NCI-H510A treated with DMSO at 0.1 percent for 48 hours (cell line): ENCODE measurements at places on chromosomes 13 and 19.

DNA sequence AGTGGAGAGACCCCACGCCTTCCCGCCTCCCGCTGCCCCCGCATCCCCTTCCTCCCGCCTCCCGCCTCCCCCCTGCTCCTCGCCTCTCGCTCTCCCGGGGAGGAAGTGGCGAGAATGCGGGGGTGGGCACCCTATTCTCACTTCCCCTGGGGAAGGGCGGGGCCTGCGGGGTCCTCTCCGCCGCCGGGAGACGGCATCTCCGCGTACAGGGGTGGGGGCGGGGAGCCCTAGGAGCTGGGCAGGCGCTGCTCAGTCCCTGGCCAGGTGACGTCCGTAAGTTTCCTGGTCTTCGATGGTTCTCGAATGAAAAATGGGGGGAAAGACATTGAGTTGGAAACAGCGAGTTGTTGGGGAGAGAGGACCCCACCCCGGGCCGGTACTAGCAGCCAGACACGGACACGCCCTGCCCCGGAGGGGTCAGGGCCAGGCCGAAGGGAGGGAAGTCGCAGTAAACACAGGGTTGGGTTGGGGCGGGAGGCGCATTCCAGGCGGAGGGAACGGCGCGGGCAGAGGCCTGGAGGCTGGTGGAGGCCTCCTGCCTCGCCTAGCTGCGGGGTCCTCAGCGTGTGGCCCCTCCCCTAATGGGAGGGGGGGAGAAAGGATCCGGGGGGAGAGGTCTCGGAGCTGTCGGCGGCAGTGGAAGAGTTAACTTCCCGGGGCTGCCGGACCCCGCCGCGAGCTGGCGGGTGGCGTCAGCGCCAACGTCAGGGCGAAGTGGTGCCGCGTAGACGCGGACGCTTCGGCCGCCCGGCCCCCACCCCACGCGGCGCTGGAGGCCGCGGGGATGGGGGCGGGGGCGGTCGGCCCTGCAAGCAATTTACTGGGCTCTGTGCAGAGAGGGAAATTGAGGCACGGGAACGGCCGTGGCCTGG is 10.4 kb upstream of the JUND start:
- peak; percentile 66 for DNase-seq

GRCh38 chr13:98515818-98516465 is 61.0 kb downstream of the STK24 start:
- DNase-seq, result no peak

DNA sequence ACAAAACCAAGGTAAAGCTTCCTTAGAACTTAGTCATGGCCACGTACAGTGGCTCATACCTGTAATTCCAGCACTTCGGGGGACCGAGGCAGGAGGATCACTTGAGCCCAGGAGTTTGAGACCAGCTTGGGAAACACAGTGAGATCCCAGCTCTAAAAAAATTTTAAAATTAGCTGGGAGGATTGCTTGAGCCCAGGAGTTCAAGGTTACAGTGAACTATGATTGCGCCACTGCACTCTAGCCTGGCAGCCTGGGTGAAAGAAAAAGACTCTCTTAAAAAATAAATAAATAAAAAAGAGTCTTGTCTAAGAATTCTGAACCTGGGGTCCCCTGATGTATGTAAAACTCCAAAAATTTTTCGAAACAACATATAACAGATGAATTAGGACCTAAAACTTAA is 34.9 kb downstream of the N4BP2L2 start:
- no peak for DNase-seq

DNA sequence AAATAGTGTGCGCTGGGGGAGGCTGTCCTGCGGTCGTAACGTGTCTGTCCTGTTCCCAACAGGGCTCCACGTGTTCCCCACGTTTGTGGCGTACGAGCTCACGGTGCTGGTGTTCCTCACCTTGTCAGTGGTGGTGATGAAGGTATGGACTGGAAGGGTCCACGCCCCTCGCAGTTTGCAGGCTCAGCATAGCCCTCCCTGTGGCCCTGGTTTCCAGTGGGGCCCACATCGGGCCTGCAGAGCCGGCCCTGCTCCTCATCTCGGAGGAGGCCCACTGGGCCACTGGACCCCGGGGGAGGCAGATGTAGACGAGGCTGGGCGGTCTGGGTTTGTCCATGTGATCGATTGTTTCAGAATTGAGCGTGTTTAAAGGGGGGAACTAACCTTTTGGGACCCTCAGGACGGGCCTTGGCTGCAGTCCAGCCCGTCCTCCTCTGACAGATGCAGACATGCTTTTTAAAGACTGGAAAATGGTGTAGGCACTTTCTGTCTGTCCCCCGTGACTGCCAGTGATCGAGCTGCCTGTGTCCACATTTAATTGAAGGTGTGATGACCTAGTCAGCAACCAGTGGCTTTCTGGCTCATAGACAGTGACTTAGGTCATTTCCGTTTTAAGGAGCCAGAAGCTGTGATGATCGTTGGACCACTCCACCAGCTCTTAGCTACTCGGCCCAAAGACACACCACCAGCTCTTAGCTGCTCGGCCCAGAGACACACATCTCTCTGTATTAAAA is 37.1 kb upstream of the TFDP1 start:
- DNase-seq, result no peak

DNA sequence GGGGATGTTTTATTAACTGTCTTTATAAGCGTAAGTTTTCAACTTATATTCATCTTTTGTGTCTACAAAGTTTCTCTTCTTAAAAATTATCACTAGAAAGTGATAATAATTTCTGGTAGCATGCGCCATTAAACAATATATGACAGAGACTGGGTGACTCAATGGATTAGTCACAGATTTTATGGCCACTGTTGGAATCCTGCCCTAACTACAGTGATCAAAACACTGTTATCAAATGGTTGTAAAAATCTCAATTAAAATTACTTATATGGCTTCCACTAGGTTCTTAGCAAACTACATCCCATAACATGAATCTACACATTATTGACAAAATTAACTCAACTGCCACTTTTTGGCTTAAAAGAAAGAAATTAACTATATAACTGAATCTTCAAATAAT is 350.0 kb downstream of the DACH1 start:
- no peak for DNase-seq

DNA sequence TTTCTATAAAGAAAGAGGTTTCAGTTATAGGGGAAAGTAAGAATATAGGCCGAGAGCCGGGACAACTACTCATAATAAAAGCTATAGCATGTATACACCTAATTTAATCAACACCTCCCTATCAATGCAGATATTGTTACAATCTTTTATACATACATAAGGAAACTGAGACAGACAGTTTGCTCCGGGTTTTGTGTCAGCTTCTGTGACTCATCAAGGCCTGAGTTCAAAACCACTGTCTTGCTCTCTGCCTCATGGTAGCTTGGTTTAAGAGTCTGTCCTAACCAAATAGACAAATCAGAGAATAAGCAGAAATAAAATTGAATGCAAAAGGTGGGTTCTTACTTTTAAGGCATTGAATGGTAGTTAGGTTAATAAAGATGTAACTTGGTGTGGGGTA is 222.9 kb downstream of the GGACT start:
- no peak for DNase-seq

DNA sequence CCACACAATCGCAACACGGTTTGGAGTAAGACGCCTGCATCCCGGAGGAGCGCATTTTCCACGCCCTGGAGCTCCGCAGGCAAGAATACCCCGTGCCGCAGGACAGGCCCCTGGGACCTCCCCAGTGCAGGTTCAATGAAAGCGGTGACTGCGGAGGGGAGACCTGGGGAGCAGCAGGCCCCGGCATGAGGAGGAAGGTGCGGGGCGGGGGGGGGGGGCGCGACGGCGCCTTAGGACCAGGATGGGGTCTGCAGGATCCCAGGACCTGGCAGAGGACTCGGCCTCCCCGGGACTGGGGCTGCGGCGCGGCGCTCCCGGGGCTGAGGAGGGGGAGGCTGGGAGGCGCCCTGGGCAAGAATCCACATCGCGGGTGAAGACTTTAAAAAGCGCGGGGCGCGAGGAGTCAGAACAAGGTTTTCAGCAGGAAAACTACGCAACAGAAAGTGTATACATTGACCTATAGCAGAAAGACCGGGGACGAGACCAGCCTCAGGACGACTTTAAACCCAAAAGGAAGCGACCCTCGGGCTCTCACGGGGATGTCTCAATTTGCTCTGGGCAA is 432 bp downstream of the ZNF611 start:
- DNase-seq, result no peak

- no peak for DNase-seq
Measured at GRCh38 chr19:31144075-31144870, 205.0 kb downstream of the TSHZ3 start.

DNA sequence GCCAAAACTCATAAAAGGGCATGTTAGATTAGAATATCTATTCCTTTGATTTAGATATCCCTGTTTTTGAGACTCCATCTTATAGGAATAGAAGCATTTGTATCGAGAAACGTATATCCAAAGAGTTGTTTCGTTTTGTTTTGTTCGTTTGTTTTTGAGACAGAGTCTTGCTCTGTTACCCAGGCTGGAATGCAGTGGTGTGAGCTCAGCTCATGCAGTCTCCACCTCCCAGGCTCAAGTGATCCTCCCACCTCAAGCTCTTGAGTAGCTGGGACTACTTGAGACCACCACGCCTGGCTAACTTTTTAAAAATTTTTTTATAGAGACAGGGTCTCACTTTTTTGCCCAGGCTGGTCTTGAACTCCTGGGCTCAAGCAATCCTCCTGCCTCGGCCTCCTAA is 26.6 kb upstream of the ZMYM5 start:
- DNase-seq, result no peak

GRCh38 chr19:52566588-52566987 is 3.5 kb upstream of the ZNF701 start:
- no peak for DNase-seq

- no peak for DNase-seq
Measured at GRCh38 chr13:27132538-27132937, 39.1 kb downstream of the USP12 start.

DNA sequence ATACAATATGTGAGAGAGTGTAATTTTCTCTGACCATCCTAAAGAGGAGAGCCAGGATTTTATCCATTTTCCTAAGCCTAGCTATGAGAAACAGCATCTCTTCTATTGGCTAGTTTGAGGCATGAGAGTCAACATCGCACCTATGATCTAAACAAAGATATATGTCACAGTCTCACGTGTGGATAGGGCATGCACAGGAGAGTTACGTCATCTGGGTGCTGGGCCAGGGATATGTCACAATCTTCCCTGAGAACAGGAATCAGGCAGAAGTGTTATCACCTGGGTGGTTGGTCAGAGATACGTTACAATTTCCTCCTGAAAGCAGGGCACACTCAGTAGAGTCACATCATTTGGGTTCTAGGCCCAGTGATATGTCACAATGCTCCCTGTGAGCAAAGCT is 53.9 kb upstream of the ZNF730 start:
- DNase-seq, result no peak

- DNase-seq, result no peak
Measured at GRCh38 chr13:35496006-35496405, 19.5 kb upstream of the MAB21L1 start.
